ENCODE measurements at places on chromosomes 12 and 14.

DNA sequence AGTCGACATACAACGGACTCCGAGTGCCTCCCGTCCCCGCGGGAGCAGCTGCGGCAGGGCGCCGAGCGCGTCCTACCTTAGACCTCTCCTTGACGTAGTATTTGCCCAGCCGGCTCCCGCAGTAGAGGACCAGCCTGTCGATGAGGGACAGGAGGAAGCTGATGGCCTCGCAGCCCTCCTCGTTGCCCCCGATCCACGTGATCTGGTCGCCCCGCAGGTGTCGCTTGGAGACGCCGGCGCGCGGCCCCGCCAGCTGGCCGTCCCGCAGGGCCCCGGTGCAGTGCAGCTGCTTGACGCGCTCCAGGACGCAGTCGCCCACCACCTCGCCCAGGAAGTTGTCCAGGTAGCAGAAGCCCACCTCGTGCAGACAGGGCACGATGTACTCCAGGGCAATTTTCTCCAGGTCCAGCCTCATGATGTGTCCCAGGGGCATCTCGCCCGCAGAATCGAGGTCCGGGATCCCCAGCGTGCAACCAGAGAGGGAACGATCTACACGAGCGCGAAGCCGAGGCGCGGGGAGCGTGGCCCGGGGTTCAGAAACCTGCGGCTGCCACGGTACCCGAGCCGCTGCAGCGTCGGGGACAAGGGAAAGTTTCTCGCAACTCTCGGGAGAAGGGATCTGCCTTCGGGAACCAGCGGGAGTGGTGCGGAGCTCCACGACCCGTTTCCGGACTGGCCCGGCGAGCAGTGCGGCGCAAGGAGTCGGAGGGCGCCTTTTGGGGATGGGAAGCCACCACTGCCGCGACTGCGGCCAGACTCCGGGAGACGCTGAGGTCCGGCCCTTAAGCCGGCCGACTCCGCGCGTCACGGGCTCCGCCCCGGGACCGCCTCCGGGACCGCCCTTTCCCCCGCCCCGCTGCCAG is at the start of gene EGLN3:
TSS of gene EGLN3 (minus strand) at position 755 of the 863 bp plus-strand sequence. CDS start at position 433, 322 bp downstream.
- no peak for DNase-seq

GRCh38 chr12:131923260-131923659 is 5.8 kb upstream of the PUS1 start:
- DNase-seq: no peak

DNA sequence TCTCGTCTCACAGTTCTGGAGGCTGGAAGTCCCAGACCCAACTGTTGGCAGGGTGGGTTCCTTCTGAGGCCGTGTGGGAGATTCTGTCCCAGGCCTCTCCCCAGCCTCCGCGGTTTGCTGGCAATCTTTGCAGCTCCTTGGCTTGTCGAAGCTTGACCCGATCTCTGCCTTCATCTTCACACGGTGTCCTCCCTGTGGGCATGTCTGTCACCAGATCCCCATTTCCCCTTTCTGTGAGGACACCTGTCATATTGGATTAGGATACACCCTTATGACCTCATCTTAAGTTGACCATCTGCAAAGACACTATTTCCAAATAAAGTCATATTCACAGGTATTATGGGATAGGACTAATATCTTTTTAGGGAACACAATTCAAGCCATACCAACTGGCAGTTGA is 22.6 kb upstream of the LRP1-AS start:
- no peak for DNase-seq

- DNase-seq: peak; percentile 74
Measured at GRCh38 chr12:124921200-124922031, 7.0 kb upstream of the UBC start.

GRCh38 chr14:80809663-80810062 is 131.9 kb downstream of the CEP128 start:
- DNase-seq: no peak

GRCh38 chr14:99481745-99482099 is 513 bp downstream of the CCNK start:
- DNase-seq: peak; percentile 14

DNA sequence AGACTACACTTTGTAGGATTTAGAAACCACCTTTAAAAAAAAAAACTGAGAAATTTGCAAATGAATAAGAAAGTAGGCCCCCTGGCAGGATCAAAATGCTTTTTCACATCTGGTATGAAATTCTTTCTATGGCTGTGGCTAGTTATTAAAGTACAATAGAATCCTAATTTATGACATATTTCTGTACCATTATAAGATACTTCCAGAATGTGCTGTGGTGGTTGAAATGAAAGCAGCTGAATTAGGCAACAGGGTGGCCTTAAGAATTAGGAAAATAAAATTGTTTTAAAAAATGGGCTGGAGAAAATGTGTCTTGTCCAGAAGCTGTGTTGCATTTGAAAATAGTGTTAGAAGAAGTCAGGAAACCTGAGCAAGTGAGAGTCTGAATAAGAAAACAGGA is 85.9 kb upstream of the PDE3A start:
- no peak for DNase-seq

DNA sequence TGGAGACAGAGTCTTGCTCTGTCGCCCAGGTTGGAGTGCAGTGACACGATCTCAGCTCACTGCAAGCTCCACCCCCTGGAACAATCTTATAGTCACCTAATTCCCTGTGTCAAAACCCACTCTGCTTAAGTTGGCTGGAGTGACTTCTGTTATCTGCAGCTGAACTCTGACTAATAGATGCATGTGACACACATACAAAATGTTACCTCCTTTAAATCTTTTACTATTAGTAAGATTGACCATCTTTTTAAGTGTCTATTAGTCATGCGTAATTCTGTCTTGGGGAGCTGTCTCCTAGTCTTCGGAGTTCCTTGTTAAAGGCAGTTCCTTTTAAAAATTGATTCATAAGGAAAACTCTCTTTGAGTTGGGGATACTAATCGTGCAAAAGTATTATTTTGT is 7.4 kb downstream of the IFI27L1 start:
- DNase-seq: no peak

DNA sequence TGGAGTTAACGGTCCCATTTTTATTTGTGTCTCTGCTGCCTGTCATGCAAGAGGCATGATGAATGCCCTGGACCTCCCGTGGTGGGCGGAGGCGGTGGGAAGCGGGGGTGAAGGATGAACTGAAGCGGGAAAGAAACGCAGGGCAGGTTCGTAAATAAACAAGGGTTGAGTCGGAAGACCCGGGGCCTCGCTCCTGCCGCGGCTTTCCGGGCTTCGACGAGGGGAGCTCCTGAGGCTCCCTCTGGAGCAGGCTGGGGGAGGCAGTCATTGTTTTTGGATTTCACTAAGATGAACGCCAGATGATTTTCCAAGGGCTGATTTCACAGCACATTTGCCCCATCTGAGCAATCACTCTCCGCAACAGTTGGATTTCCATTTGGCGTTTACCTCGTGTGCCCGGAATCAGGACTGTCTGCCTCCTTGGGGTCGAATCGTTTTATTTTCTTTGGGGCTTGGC is 130.2 kb downstream of the SLC38A6 start:
- DNase-seq: no peak

DNA sequence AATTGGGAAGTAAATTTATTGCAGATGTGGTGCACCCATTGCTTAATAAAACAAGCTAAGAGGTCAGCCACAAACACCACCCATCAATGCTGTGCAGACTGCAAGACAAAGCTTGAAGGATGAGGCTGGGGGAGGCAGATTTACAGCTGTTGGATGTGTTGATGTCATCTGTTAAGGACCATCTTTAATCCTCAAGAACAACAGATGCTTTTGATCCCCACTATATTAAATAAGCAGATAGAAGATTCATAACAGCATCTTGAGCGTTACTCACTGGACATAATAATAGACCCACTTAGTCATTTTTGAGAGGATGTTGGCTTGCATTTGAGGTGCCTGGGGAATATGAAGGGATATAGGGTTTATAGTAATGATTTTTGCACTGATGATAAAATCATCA is 58.8 kb downstream of the GPR68 start:
- no peak for DNase-seq

GRCh38 chr14:87283547-87283946 is 709.4 kb downstream of the GALC start:
- no peak for DNase-seq

DNA sequence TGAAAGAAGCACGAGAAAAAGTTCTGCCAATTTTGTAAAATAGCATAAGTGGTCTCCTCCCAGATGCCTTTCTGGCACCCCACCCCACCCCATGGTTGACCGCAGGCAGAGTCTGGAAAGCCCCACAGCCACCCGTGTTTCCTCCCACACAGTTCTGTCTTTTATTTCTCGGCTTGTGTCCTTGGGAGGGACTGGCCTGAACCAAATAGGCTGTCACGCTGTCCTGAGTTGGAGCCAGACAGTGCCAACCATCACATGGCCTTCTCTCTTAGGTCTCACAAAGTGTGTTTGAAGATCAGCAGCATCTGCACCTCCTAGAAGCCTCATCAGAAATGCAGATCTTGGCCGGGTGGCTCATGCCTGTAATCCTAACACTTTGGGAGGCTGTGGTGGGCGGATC is 10.2 kb upstream of the LTA4H start:
- DNase-seq: no peak

GRCh38 chr14:89598548-89599186 is 181.6 kb upstream of the FOXN3 start:
- no peak for DNase-seq

DNA sequence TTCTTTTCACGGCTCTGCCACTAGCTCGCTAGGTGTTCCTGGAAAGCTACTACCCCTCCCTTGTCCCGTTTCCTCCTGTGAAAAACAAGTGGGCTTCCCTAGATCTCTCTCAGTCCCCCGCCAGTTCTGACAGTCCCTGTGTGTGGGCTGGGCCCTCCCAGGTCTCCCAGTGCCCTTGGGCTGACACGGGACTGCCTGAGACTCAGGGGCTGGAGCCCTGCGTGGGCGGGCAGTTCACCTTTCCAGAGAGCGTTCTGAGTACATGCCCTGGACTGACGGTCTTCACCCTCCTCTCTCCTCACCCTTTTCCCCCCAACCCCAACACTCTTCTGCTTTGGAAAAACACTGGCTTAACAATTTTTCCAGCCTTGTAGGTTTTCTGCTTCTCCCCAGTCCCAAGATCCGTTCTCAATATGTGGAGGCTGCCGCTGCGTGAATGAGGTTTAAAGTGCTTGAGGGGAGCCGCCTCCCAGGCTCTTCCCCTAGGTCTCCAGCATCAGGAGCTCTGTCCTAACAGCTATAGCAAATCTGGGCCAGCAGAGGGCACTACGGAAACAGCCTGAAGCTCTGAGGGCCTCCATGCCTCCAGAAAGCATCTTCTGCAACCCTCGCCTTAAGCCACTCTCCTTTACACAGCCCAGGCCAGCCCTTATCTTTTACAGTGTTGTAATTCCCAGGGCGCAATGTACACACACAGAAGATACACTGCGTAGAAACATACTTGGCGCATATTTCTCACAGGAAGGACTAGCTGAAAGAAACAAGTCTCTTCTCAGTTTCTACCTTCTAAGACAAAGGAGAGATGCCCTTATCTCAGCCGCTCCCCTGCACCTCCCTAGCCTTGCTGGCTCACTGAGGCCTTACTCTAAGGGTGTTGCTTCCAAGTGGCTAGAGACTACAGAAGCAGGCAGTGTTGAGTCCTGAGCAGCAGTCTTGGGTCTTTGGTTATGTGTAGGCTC is 10.4 kb upstream of the DCD start:
- DNase-seq: peak; percentile 15

GRCh38 chr14:94612580-94613554 is 676 bp downstream of the SERPINA3 start:
- no peak for DNase-seq

DNA sequence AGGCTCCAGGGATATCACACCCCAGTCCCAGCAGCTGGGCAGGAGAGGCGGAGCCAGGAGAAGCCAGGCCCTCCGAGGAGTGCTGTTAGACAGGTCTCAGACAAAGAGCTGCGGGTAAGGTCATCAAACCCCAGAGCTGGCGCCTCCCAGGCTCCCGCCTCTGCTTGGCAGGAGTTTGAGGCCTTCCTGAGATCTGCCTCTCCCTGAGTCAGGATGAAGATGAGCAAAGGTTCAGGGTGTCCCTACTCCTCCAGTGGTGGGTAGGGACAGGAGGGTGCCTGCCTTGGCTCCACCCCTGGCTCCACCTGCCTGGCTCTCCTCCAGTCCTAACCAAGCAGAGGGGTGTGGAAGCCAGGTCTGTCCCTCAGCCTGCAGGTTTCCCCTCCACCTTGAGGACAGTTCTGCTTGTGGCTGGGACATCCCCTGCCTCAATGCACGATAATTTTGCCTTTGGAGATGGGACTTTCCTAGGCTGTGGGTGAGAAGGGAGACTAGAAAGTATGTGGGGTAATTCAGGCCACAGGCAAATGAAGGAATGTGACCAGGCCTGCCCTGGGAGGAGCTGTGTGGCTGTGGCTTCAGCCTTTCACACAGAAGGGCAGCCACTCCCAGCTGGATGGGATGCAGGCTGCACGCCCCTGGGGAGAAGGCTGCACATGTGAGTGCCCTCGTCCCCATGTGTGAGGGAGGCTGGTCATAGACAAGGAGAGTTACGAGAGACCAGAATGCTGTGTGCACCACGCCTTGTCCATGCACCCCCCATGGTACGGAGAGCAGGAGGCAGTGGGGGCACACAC is 2.2 kb downstream of the PLEKHG6 start:
- DNase-seq: no peak

- no peak for DNase-seq
Measured at GRCh38 chr12:130522244-130522834, 184.7 kb downstream of the PIWIL1 start.

DNA sequence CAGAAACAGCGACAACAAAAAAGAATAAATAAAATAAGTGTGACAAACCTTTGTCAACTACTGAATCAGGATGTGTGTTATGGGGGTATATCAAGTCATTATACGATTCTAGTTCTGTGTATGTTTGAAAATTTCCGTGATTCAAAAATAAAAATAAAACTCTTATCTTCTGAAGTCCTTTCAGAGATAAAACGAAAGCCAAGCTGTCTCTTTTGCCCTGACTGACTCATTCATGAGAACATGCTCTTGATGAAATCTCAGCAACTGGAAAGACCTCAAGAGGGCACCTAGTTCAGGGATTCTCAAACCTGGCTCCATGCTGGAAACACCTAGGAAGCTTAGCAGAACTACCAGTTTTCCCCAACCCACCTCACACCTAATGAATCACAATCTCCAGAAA is 9.2 kb downstream of the FOXN3 start:
- DNase-seq: no peak

All from CMK (cell line).